ENCODE measurements at places on chromosomes 3 and 15.

DNA sequence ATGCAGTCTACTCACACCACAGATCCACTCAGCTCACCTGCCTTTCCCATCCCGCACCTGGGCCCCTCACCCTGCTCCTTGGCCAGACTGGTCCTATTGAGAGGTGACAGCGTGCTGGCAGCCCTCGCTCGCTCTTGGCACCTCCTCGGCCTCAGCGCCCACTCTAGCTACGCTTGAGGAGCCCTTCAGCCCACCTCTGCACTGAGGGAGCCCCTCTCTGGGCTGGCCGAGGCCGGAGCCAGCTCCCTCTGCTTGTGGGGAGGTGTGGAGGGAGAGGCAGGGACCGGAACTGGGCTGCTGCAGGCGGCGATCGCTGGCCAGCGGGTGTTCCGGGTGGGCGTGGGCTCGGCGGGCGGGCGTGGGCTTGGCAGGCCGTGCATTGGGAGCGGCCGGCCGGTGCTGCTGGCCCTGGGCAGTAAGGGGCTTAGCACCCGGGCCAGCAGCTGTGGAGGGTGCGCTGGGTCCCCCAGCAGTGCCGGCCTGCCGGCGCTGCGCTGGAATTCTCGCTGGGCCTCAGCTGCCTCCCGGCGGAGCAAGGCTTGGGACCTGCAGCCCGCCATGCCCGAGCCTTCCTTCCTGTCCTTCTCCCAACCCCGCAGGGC is 45.5 kb upstream of the USP3 start:
- no peak for DNase-seq

- no peak for DNase-seq
Measured at GRCh38 chr3:13045241-13045903, 27.9 kb downstream of the IQSEC1 start.

DNA sequence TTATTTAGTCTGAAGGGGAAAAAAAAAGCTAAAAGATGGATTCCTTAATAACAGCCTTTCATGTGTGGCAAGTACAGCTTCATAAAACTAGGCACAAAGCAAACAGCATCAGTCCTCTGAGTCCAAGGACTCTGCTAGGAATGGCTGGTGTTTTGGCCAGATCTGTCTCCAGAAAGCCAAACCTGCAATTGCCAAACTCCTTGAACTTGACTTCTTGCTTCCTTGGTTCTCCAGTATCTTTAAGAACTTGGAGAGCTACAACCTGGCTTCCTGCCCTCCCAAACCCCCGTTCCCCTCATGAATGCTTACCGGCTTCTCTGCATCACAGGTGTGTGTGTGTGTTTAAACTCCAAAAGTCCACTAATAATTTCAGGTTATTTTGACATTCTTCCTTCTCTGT is 1.6 kb upstream of the PLOD2 start:
- no peak for DNase-seq

DNA sequence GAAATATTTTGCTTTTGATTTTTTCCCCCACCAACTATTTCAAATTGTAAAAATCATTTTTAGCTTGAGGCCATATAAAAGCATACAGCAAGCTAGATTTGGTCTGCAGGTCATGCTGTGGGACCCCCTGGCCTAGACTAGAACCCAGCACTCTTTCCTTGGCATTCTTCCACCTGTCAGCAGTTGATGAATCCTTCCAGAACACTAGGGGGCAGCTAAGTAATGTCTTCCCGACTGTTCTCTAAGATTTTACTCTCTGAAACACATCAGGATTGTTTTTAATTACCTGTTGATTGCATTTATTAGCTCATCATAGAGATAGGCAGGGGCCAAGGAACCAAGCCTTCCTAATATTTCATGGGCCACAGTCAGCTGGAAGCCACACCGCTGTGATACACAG is 174.5 kb downstream of the CACNA1D start:
- no peak for DNase-seq

GRCh38 chr3:24341668-24342067 is 153.0 kb downstream of the THRB start:
- DNase-seq, result no peak

Measured in stimulated activated CD8-positive, alpha-beta memory T cell treated with anti-CD3 and anti-CD28 coated beads, Interleukin-7, amount 100 ng/mL, for 48 hours (primary cell).